ENCODE measurements at places on chromosomes 7 and 10.

DNA sequence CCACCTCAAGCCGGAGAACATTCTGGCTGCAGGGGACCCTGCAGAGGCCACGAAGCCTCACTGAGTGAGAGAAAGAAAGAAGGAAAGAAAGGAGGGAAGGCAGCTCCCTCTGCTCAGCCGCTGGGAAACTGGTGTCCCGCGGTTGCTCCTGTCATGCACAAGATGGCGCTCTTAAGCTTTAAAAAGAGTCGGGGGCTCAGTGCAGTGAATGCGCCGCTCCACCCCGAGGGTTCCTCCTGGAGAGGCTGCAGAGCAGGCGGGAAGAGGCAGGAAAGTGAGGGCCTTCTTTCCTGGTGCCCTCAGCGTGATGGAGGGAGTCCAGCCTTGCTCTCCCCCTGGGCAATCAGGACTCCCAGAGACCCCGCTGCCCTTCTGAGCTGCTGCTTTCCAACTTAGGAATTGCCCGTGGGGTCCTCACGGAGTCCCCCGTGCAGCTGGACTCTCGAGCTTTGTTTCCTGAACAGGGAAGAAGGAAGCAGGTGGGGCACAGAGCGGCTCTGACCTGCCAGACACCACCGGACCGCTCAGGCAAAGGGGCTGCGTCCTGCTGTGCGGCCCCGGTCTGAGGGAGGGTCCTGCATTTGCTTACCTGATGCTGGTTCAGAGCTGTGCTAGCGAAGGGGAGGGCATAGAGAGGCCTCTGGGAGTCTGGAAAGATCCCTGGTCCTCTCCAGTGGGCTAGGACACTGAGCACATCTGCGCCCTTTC is 141.9 kb upstream of the MKI67 start:
- DNase-seq = peak; percentile 42

GRCh38 chr10:129892548-129893052 is 71.5 kb downstream of the EBF3 start:
- no peak for DNase-seq

- no peak for DNase-seq
Measured at GRCh38 chr7:158527495-158527894, 60.1 kb downstream of the PTPRN2 start.

DNA sequence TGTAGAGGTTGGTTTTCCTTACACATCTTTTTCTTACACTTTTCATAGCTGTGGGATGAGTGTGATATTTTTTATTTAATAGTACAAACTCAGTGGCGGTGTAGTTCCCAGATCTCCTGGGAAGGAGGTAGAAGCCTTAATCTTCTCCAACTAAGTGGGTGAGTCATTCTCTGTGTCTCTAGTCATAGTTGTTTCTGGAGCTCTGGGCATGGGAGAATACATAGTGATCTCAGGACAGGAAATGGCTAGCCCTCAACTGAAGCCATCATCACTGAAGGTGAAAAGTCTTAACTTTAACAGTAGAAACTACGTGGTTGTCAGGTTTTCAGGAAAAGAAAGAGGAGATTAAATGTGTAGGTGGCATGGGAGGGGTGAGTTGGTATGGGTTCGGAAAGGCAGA is 319.4 kb upstream of the FZD8 start:
- DNase-seq = no peak

DNA sequence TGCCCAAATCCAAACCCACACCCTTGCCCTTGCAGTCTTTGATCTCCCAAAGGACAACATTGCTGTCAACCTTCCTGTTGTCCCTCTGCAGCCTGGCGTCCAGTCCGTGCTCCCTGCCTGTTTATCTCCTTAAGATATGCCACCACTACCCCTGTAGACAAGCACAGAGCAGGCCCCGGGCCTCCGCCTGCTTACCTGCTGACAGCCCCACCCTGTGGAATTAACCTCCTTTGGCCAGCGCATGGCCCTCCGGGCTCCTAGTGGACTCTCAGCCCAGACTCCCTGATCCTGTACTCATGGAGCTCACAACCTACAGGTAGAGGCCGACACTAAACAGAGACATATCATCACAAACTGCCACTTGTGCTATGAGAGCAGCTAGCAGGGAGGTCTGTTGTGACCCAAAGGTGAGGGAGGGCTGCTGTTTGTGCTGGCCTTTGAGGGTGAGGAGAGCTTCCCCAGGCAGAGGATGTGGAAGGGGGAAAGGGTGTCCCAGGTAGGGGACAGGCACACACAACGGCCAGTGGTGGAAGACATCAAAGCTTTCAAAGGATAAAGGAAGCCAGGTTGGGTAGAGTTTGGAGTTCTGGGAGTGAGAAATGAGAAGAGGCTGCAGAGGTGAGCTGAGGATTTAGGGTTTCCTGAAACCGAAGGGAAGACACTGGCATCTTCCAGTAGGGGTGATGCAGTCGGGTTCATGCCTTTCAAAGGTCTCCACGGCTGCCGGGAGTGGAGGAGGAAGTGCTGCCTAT is 174.5 kb upstream of the ZMIZ1 start:
- no peak for DNase-seq

GRCh38 chr7:92647011-92647625 is 56.9 kb upstream of the FAM133B start:
- no peak for DNase-seq

GRCh38 chr10:132496360-132497062 is 41.1 kb upstream of the INPP5A start:
- no peak for DNase-seq

DNA sequence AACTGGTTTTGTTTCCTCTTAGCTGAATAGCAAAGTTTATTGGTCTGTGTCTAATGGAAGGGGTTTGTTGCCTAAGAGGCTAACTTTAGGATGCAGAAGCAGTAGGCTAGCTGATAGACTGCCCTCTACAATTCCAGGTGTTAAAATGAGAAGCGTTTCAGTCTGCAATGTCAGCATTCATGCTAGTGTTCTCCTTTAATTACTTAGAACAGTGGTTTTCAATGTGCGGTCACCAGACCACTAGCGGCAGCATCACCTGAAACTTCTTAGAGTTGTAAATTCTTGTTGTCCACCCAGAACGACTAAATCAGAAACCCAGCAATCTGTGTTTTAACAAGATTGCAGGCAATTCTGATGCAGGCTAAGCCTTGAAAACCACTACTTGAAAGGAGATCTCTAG is 392.9 kb downstream of the IPMK start:
- no peak for DNase-seq

- no peak for DNase-seq
Measured at GRCh38 chr7:133789974-133790373, 337.2 kb upstream of the LRGUK start.

DNA sequence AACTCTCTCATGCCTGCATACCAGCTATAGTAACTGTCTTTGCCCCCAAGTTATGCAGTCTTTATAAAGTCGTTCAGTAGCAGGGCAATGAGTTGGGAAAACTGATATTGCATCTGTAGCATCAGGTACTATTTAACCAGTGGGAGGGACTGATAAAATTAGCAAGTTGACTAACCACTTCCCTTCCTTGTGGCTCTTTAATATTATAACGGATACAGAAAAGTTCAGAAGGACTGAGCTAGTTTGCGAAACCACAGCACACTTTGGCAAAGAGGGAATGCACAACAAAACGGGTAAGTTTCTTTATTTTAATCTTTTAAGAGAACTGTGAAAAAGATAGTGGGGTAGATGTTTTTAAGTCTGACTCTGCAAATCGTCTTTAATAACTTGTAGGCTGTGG is 205.3 kb upstream of the HDAC9 start:
- no peak for DNase-seq

GRCh38 chr7:50363327-50364060 is 59.0 kb downstream of the IKZF1 start:
- no peak for DNase-seq

GRCh38 chr10:74898201-74898976 is 72.0 kb downstream of the KAT6B start:
- DNase-seq = no peak

DNA sequence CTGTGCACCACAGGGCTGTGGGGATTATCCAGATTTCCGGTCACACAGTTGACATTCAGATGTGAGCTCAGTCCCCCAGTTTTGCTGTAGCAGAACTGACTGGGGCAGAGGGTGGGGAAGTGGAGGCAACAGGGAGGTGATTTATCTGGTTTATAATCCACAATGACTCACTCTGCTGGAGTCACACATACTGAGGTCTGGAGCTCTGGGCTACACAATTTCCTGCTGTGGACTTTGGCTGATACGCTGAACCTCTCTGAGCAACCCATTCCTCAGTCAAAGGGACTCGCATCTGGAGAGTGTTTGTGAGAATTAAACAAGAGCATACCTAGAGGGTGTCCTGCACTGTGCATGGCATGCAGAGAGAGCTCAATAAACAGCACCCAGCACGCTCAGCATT is 64.8 kb upstream of the PLPP4 start:
- no peak for DNase-seq

- DNase-seq = no peak
Measured at GRCh38 chr10:119940487-119940886, 48.0 kb downstream of the SEC23IP start.

GRCh38 chr10:79188154-79188965 is 119.6 kb downstream of the ZMIZ1 start:
- no peak for DNase-seq

GRCh38 chr10:70478191-70479164 is at the start of gene PALD1:
TSS of gene PALD1 (plus strand) at chr10:70478767. CDS start at chr10:70525952, 47,185 bp downstream.
- no peak for DNase-seq

DNA sequence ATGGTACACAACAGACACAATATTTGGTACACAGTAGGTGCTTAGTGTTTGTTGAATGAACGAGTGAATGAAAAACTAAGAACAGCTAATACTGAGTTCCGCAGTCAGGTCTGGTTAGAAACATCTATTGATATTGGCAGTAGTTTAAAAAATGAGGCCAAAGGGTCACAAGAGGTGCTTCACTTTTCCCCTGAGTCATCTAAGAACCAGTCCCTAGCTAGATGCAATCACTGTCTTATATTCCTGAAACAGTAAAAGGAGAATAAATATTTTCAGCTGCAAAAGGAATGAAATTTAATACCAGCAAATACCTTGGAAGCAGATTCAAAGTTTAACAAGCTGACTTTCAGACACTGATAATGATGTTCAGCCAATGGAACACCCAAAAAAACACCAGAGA is 54.5 kb downstream of the SCRN1 start:
- no peak for DNase-seq

- peak; percentile 72 for DNase-seq
Measured at GRCh38 chr7:50531928-50532327, 33.3 kb downstream of the DDC start.

DNA sequence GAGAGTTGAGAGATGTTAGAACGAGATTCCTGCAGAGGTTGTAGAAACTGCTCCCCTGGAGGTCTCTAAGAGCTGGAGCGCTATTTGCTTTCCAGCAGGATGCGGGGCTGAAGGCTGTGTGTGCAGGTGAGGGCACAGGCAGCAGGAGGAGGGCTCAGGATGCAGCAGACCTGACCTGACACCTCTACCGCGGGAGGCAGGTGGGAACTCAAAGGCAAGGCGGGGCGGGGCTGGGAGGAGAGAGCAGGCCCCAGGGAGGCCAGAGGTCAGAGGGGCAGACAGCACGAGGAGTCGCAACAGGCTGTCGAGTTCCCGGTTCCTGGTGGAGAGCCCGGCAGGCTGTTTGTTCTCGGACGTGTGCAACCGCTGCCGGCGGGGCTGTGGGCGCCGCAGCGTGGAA is 7.9 kb upstream of the CRTAC1 start:
- DNase-seq = no peak

GRCh38 chr7:108596560-108596959 is 26.9 kb downstream of the DNAJB9 start:
- no peak for DNase-seq

- DNase-seq = no peak
Measured at GRCh38 chr10:3748484-3748883, 36.5 kb downstream of the KLF6 start.

- DNase-seq = no peak
Measured at GRCh38 chr10:131846240-131847101, 54.3 kb upstream of the PPP2R2D start.

- no peak for DNase-seq
Measured at GRCh38 chr10:52814506-52814905, 41.9 kb upstream of the MBL2 start.

GRCh38 chr7:106604303-106604924 is 56.5 kb downstream of the CCDC71L start:
- DNase-seq = no peak

DNA sequence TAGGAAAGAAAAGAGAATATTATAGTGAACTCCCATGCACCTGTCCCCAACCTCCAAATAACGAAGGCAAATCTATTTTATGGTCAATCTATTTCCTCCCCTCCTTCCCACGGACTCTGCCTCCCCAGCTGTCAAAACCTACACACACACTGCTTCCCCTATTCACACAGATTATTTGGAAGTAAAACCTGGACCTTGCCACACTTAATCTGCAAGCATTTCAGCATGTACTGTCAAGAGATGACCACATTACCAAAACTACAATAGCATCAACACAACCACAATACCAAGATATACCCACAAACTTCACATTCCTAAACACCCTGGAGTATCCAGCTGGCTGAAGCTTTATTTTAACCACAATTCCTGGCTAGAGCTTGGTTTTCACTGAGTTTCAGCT is 27.8 kb upstream of the KCNK18 start:
- no peak for DNase-seq

- DNase-seq = no peak
Measured at GRCh38 chr7:98286701-98287485, 5.4 kb downstream of the BRI3 start.

GRCh38 chr7:35375516-35375915 is 121.6 kb upstream of the TBX20 start:
- no peak for DNase-seq

DNA sequence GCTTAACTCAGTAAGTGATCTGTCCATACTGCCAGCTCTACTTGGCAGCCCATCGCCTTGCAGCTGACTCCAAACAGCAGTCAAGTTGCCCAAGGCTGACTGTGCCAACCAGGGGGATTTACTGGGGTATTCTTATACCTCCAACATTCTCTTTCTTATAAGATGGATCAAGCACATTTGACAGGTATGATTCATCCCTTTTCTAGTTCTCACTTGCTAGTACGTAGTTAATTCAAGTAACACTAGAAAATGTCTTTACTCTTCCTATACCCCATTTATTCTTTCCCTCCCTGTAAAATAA is 77.0 kb downstream of the SLC25A13 start:
- DNase-seq = no peak

DNA sequence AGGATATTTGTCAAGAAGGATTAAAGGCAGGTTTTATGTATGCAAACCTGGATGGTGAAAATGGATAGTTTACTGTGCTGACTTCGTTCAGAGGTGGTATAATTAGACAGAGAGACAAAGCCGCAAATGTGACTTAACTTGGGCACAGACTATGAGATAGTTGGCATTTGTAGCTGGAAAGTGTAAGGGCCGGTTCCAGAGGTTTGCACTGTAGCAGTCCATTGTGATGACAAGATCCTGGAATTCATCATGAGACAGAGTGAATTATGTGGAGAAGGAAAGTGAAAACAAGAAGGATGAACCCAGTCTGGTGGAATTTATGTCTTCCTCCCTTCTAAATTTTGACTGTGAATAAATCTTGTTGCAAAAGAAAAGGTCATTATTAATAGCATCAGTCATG is 139.0 kb downstream of the CNTNAP2 start:
- no peak for DNase-seq
